Naive thymus-derived CD4-positive, alpha-beta T cell (primary cell): ENCODE measurements at places on chromosomes 12 and 14. TPM values are rescaled to one million over a fixed set of nuclear protein-coding genes. Genes with fewer than 3 reads are reported as not detected.

DNA sequence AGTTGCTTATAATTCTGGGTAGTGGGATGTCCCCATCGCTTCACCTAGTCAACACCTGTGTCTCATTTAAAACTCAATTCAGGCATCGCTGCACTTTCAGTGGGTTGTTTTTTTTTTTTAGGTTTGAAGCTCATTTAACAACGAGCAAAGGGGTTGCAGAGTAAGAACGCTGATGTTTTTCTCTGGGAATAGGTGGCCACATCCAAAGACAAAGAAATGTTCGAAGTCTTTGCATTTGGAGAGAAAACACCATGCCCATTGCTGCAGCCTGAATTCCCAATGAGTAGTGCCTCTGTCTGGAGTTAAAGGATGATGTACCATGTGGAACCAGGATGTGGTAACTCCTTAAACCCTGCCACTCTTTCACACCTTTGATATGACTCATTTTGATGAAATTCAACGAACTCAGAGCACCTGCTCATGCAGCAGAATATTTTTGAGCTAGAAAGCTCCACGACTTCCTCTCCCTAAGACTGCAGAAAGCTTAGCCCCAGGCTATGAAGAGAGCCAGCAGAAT lies 35.1 kb upstream of the BATF start:
- no peak for DNase-seq

DNA sequence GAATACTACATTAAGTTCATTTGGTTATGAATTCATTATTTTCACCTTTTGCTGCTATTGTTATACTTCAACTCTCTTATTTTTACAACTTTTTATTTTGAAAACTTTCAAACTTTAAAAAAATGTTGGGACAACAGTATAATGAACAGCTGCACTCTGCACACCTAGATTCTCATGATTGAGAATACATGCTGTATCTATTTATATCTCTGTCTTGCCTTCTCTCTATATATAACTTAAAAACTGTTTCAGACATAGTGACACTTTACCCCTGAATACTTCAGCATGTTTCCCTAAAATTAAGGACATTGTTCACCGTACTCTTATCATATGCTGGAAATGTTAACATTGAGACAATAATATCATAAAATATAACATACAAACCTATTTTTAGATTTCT lies 237.1 kb downstream of the GPHN start:
- no peak for DNase-seq

GRCh38 chr12:118534003-118534402 lies 157.6 kb downstream of the SUDS3 start:
- DNase-seq: no peak

DNA sequence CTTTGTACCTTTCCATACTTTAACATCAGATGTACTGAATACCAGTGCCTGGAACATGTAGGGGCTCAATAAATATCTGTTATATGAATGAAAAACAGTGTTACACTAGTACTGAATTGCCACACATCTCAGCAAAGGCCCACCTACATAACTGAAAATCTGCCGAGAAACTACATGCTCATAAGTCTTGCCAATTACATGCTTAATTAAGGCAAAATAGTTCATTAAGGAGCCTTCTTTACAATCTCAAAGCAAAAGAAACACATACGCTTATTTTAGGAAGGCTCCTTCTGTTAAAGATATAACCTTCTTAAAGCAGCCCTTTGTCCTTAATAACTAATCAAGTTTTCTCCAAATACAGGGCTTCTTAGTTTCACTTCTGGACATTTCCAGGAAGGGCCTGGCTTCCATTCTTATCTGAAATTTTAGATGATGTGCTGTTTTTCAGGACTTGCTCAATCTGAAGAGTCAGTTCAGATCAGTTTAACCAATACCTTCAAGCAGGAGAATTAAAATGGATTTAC lies 11.5 kb downstream of the LIMA1 start:
- DNase-seq: no peak

The CNTN1 gene
- polyA plus RNA-seq: not detected
